DMS79 (cell line): ENCODE measurements at places on chromosomes 3 and 15.

DNA sequence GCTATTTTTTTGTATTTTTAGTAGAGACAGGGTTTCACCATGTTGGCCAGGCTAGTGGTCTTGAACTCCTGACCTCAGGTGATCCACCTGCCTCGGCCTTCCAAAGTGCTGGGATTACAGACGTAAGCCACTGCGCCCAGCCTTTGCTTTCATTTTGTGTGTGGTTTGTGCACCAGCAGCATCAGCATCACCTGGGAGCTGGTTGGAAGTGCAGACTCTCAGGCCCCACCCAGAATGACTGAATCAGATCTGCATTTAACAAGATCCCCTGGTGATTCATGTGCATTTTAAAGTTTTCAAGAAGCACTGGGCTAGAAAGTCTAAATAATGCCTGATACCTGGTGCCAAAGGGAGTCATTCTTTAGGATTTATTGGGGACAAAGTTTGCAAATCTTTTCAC is 73.4 kb upstream of the BNIP2 start:
- DNase-seq, result no peak

GRCh38 chr15:99054025-99054387 is 46.4 kb upstream of the PGPEP1L start:
- no peak for DNase-seq

DNA sequence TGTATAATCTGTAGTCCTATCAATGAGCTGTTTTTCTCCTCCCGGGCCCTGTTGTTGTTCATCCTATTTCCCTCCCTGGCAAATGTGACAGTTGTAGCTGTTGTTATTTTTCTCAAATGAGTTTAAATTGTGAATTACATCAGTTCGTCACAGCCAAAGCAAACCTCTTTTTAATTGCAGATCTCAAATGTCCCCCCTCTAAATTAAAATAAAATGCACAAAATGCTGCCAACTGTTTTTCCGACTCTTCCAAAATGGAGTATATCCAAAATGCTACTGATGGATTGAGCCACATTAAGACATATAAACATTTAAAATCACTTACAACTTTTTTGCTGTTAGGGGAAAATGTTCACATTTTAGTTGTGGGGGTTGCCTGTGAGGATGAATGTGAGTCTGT is 29.8 kb upstream of the SUCLG2 start:
- no peak for DNase-seq

GRCh38 chr3:45964139-45964538 is 20.9 kb downstream of the CXCR6 start:
- no peak for DNase-seq

GRCh38 chr3:37237252-37237651 is 62.9 kb upstream of the LRRFIP2 start:
- DNase-seq, result no peak

DNA sequence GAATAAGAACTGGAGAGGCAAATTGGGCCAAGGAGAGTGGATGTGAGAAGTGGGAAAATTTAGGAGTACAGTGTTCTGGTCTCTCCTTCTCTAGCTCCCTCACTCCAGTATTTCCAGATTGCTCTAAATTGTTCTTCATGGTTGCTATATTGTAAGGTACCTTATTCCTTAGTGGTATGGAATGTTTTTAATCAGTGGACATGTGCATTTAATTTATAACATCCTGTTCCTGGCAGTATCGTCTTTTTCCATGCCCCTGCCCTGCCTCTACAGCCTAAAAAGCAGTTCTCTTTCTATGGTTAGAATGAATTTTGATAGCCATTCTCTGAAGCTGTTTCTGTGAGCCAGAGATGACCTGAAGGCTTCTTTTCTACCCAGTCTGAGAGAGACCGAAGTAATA is 180.5 kb downstream of the TCF12 start:
- DNase-seq, result no peak

DNA sequence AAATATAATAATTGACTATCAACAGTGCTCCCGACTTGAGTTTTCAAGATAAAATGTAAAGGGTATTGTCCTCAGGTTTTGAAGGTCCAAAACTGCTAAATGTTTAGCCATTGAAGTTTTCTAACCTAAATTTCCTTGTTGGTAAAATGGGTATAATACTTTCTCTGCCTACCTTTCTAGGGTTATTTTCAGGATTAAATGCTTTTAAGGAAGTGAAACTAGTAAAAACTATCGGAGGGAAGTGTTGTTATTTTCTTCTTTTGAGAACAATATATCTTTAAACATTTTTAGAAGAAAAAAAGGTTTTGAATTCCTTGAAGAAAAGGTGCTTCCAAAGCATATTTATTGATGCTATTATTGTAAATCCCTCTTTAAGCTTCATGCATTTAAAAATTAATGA is 67.3 kb downstream of the FILIP1L start:
- no peak for DNase-seq

- no peak for DNase-seq
Observed at GRCh38 chr15:41507820-41508290, 5.8 kb downstream of the LTK start.

DNA sequence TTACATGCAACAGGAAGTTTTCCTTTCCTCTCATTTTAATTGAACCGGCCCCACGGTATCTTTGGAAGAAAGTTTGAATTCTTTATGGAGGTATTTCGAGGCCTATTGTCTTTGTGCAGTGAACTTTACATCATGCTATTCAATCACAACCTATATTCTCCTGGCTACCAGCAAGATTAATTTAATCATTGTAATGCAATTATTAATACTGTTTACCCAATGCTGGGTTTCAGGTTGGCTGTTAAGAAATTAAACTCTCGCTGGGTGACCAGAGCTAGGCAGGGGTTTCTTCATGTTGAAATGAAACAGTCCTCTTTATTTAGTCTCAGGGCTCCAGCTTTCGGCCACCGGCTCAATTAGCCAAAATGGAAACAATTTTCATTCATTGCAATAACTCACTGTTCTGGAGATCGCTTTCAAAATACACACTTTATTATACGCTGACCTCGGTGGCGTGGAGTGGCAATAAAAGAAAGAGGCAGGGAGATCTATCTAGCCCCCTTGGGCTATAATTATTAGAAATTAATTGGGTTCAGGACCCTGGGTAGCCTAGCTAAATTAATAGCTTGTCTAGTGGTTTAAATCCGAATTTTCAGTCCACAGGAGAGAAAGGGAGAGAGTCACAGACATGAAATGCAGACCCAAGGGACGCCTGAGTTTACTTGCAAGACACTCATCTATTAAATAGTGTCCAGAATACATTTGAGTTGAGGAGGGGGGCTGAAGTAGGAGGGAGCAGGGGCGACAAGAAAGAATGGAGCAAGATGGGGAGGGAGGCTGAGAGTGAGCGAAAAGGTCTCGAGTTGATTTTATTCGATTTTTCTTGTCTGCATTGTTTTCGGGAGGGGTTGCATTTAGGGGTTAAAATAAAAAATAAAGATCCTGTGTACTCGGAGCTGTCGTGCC is 3.9 kb upstream of the MECOM start:
- no peak for DNase-seq

DNA sequence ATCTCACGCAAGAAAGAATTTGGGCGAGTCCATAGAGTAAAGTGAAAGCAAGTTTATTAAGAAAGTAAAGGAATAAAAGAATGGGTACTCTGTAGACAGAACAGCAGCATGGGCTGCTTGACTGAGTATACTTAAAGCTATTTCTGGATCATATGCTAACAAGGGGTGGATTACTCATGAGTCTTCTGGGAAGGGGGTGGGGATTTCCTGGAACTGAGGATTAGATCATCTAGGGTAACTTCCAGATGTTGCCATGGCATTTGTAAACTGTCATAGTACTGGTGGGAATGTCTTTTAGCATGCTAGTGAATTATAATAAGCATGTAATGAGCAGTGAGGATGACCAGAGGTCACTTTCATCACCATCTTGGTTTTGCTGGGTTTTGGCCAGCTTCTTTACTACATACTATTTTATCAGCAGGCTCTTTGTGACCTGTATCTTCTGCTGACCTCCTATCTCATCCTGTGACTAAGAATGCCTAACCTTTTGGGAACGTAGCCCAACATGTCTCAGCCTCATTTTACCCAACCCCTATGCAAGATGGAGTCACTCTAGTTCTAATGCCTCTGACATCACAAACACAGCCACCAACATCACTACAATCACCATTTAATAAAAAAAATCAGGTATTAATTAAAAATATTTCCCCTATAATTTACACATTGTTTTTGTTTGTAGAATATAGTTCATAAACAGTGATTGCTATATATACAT is 890.7 kb upstream of the EPHA6 start:
- DNase-seq, result no peak

DNA sequence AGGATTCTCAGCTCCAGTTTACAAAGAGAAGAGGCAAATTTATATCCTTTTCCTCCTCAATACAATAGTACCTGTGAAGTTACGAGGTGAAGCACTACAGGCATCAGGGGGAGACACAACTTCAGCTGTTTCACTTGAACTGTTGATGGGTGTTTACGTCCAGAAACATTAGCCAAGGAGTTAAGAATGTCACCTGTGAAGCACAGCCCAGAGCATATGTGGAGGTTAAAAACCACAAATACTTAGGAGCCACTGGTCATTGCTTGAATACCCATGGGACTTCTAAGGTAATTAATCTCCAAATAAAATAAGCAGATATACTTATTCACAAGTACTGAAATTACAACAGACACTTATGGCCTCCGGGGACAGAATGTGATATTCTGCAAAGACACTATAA is 246.5 kb downstream of the ULK4 start:
- DNase-seq, result peak; percentile 11

DNA sequence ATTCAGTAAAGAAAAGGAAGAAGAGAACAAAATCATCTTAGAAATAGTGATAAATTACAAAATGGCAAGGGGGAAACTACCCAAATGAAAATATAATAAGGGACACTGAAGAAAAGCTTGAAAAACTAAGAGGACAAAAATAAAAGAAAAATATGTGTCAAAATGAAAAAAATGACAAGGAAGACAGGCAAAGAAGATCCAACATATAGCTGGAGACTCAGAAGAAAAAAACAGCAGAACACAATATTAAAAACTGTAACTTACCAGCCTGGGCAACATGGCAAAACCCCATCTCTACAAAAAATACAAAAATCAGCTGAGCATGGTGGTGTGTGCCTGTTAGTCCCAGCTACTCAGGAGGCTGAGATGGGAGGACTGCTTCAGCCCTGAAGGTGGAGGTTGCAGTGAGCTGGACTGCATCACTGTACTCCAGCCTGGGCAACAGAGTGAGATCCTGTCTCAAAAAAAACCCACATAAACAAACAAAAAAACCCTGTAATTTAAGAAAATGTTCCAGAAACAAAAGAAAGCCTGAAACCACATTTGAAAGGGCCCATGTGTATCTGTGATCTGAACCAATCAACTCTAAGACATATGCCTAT is 93.2 kb downstream of the ANO10 start:
- DNase-seq, result no peak

DNA sequence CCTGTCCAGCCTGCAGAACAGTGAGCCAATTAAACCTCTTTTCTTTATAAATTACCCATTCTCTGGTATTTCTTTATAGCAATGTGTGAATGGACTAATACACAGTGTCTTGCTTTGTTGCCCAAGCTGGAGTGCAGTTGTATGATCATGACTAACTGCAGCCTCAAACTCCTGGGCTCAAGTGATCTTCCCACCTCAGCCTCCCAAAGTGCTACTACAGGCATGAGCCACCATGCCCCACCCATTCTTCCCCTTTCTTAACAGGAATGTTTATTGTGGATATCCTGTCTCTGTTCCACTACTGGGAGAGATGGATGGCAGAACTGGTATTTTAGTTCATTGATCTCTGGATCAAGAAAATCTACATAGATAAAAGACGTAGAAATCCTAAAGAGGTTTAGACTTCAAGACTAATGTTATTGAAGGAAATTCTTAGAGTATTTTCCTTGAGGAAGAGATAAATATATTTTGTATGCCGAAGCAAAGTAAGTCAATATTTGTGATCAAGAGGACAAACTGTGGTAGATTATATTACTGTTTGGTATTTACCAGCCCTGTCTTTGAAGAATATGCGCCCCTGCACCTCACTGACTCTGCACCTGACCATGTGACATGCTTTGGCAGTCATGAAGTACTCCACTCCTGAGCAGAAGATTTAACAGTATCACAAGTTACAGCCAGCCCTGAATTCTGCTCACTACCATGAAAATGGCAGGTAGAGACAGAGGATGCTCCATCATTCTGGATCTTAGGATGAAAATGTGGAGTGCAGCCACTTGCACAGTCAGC is 42.9 kb downstream of the UACA start:
- DNase-seq, result no peak

DNA sequence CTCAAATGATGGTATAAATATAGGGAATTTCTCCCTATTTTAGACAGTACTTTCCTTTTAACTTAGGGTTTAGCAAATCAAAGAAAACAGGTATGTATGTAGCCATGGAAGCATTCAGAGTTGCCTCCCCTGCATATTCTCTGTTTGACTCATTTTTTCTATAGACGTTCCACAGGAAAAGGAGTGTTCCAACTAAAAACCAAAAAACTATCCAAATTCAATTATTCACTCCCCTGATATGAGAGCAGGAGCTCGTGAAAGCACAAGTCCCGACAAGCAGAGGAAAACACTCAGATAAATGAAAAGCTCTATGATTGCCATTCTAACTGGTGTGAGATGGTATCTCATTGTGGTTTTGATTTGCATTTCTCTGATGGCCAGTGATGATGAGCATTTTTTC is 119.5 kb downstream of the FRMD5 start:
- DNase-seq, result no peak

GRCh38 chr3:139954146-139954860 is 19.3 kb downstream of the CLSTN2 start:
- DNase-seq, result peak; percentile 57

DNA sequence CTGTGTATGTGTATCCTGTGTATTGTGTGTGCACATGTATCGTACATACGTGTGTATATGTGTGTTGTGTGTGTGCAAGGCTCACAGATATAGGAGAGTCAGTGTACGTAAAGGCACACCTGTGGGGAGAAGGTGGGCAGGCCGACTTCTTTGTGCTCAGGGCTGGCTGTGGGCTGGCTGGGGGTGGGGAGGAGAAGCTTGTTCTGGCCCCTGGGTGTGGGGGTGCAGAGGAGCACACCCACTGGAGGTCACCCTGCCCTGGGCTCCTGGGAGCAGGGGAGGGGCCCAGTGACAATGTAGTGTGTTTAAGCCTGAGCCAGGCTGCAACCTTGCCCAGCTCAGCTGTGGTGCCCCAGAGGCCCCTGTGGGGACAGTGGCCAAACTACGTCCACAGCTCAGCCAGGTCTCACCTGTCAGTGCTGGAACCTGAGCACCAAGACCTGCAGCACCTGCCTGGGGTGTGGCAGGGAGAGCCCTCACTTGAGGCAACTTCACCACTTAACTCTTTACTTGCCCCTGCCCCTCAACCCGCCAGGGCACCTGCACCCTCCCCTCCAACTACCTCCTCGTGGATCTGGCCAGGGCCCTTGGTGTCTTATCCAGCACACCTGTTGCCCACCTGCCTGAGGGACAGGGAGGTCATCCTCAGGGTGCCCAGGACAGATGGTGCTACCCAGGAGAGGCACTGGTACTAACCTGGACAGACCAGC is 2.6 kb upstream of the HHATL start:
- no peak for DNase-seq

- no peak for DNase-seq
Observed at GRCh38 chr15:41982133-41982930, 10.0 kb upstream of the EHD4 start.

DNA sequence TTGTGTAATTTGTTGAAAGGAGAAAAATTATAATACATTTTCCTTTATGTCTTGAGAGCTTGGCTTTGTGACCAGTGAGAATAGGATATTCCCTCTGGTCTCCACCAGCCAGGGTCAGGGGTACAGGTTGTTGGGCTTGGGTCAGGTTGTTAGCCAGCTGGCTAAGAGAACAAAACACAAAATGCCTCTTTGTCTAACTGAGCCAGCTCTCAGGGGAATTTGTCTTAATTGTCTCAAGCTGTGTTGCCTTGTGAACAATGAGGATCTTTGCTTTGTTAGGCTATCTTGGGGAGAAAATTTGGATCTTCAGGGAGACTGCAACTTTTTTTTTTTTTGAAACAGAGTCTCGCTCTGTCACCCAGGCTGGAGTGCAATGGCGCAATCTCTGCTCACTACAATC is 17.7 kb upstream of the GK5 start:
- DNase-seq, result no peak
